Stimulated activated CD8-positive, alpha-beta memory T cell treated with anti-CD3 and anti-CD28 coated beads, Interleukin-7, amount 100 ng/mL, for 24 hours (primary cell): ENCODE measurements at places on chromosomes 11 and 22.

GRCh38 chr11:62147545-62147944 is 23.7 kb downstream of the INCENP start:
- no peak for DNase-seq

DNA sequence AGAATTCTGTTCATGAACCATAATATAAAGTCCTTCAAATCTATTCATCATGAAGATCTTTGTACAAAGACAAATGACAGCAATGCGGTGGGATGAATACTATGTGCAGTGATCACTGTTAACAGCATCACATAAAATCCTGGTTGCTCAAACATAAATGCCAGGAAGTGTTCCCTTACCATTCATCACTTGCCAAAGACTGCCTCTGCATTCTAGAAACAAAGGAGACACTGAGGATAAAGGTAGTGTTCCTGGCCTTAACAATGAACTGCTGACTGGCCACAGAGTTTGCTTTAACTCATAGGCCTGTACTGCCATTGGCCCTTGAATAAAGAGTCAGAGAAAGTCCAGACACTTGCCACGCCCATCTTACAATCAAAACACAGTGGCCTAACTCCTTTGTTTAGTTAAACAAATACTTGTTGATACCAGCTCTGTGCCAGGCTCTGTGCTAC is 29.5 kb downstream of the C2CD3 start:
- no peak for DNase-seq

- no peak for DNase-seq
These were observed 3.0 kb downstream of the CRYBA4 start for GRCh38 chr22:26624803-26625202.

DNA sequence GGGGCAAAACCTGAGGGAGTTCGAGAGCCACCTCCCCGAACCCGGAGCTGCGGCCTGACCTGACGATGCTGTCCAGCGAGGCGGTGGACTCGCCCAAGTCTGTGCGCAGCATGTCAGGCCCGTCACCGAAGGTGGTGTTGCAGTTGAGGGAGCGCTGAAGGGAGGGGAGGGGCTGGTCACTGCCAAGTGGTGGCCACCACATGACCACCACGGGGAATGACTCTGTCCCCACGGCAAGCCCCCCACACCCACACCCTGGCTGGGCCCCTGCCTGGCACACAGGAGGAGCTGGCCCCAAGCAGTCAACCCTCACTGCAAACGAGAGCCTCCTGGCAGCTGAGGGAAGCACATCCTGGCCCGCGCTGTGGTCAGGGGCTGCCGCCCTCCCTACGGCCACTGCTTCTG is 30.8 kb downstream of the TRMU start:
- no peak for DNase-seq

- DNase-seq: peak; percentile 26
These were observed 52.5 kb upstream of the CLDN5 start for GRCh38 chr22:19576460-19577421.

GRCh38 chr22:36546092-36546804 is 17.3 kb upstream of the EIF3D start:
- DNase-seq: no peak

DNA sequence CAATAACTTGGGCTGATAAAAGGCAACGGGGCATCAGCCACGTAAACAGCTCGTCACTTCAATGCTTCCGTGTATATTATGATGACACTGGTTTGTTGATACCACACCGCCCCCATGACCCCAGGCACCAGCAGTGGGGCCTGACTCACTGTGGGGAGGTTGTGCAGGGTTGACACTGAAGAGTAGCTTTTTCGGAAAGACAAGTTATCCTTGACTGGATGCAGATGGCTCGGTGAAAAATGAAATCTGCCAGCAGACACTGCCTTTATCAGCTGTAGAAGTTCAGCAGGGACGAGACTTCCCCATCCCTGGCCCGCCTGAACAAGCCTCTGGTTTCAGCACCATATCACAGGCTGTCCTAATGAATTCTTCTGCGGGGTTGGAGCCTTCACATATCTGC is 55.6 kb downstream of the WT1 start:
- DNase-seq: no peak
